Mesothelial cell of epicardium (in vitro differentiated cells): ENCODE measurements at places on chromosomes 3 and 15. TPM values are rescaled to one million over a fixed set of nuclear protein-coding genes. Genes with fewer than 3 reads are reported as not detected.

ITIH1 gene
- total RNA-seq = not detected in 3 replicates

CDC25A gene
- total RNA-seq = 12.1 to 13.1 TPM (median 13.0 TPM) in 3 replicates

CLRN1 gene
- total RNA-seq = not detected in 3 replicates

STRA6 gene
- total RNA-seq = 101 to 114 TPM (median 111 TPM) in 3 replicates

DNA sequence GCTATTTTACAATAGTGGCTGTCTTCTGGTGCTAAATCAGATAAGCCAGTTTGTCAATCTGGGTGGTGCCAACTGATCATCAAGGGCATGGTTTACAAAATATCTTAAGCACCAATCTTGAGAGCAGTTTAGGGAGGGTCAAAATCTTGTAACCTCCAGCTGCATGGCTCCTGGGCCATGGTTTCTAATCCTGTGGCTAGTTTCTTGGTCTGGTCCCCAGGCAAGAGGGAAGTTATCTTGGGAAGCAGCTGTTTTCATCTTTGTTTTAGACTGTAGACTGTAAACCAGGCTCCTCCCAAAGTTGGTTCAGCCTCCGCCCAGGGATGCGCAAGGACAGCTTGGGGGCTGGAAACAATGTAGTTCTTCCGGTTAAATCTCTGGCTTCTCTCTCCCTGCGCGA lies 166.8 kb downstream of the IL1RAP start:
- H3K27ac ChIP-seq = no peak overlapping the region
- H3K36me3 ChIP-seq = no peaks in the 10 kb centered on the region
- no peak overlapping the region for H3K4me3 ChIP-seq
- H3K27me3 ChIP-seq = no peaks in the 10 kb centered on the region

GRCh38 chr3:178217479-178217878 lies 318.8 kb upstream of the KCNMB2 start:
- H3K27me3 ChIP-seq = no peaks in the 10 kb centered on the region
- H3K4me1 ChIP-seq = no peaks in the 10 kb centered on the region
- H3K27ac ChIP-seq = no peak overlapping the region
- H3K36me3 ChIP-seq = peaks cover 2% of the 10 kb centered on the region
- DNase-seq = no peak

- no peak overlapping the region for H3K27ac ChIP-seq
- H3K36me3 ChIP-seq = no peaks in the 10 kb centered on the region
- H3K4me1 ChIP-seq = no peaks in the 10 kb centered on the region
- H3K4me3 ChIP-seq = no peak overlapping the region
- peaks cover 3% of the 10 kb centered on the region for H3K27me3 ChIP-seq
- no peak for DNase-seq
Observed at GRCh38 chr3:174335910-174336309, 523.2 kb upstream of the NAALADL2 start.

GRCh38 chr3:121998030-121998580 lies 23.9 kb downstream of the ILDR1 start:
- H3K36me3 ChIP-seq = peaks cover 3% of the 10 kb centered on the region
- no peak for DNase-seq
- H3K27me3 ChIP-seq = no peaks in the 10 kb centered on the region

- peak overlapping the region; percentile 68 for H3K4me3 ChIP-seq
- H3K27me3 ChIP-seq = peaks cover 11% of the 10 kb centered on the region
- peak overlapping the region; percentile 69 for H3K27ac ChIP-seq
- DNase-seq = no peak
- no peaks in the 10 kb centered on the region for H3K36me3 ChIP-seq
Observed at GRCh38 chr15:95325763-95326404, 1004.6 kb upstream of the NR2F2 start.

- H3K36me3 ChIP-seq = peaks cover 2% of the 10 kb centered on the region
- no peak for DNase-seq
- H3K27ac ChIP-seq = peak overlapping the region; percentile 91
- H3K4me1 ChIP-seq = peaks cover 58% of the 10 kb centered on the region
- no peaks in the 10 kb centered on the region for H3K27me3 ChIP-seq
Observed at GRCh38 chr3:170321321-170322034, 36.0 kb upstream of the SKIL start.

DNA sequence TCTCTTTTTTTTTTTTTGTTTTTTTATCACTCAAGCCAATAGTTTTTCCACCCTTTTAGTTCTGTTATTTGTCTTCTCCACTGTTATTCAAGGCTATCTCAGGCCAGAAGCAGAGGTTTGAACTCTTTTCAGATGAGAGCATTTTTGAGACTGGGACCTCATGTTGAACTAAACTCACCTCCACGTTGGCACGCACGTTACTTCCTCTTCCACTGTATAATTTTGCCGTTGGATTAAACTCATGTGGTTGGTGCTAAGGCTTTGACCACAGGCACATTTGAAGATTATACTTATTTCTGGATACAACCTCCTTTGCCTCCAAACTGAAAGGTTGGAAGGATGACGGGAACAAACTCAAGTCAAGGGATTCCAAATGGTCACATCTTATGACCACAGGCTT lies 501.3 kb upstream of the TPRG1 start:
- no peak overlapping the region for H3K4me3 ChIP-seq
- peaks cover 4% of the 10 kb centered on the region for H3K36me3 ChIP-seq
- DNase-seq = no peak
- H3K4me1 ChIP-seq = peaks cover 22% of the 10 kb centered on the region

DNA sequence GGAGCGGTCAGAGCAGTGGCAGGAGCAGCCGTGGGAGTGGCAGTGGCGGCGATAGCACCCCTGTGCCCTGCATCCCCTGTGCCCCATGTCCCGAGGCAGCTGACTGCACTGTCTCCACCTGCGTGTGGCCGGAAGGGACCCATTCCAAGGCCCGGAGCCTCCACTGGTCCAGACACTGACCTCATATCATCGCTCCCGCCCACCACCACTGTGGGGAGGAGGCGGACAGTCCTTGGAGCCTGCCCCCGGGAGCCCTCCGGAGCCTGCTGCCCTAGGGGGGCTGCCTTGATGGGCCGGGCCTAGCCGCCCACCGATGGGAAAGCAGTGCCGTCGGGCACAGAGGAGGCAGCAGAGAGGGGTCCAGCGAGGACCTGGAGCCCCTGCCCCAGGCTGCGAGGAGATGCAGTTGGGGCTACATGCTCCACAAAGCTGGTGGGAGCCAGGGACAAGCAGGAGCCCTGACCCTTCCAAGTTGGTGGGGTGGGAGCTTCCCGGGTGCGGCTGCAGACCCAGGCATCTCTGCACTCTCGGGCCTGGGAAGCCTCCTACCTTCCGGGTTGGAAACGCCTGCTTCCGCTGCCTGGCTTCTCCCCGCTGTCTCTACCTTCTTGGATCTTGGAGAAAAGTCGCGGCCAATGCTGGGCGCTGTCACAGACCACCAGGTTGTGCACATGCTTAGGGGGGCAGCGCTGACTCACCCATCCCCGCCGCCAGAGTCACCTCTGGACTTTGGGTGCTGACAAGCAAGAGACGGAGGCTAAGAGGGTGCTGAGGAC lies 283.2 kb upstream of the ROBO1 start:
- no peak for DNase-seq
- H3K27me3 ChIP-seq = peaks cover 6% of the 10 kb centered on the region
- no peak overlapping the region for H3K4me3 ChIP-seq
- no peaks in the 10 kb centered on the region for H3K36me3 ChIP-seq
- no peaks in the 10 kb centered on the region for H3K4me1 ChIP-seq

DNA sequence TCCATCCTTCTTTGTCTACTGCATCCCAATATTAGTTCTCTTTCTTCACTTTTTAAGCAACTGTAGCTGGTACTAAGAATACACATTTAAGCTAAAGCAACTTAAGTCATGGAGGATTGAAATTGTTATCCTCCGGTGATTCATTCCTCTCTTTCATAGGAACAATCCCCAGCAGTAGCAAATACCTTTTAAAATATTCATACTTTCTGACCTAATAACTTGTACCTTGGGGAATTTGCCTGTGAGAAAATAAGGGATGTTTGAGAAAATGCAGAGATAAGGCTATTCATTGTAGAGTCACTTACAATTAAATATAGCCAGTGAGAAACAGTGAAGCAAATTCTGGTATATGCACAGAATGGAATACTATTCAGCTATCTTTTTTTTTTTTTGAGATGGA lies 66.0 kb downstream of the VPS13C start:
- H3K36me3 ChIP-seq = peaks cover 33% of the 10 kb centered on the region
- DNase-seq = no peak
- H3K4me3 ChIP-seq = no peak overlapping the region
- H3K27ac ChIP-seq = no peak overlapping the region
- H3K4me1 ChIP-seq = no peaks in the 10 kb centered on the region
- no peaks in the 10 kb centered on the region for H3K27me3 ChIP-seq

DNA sequence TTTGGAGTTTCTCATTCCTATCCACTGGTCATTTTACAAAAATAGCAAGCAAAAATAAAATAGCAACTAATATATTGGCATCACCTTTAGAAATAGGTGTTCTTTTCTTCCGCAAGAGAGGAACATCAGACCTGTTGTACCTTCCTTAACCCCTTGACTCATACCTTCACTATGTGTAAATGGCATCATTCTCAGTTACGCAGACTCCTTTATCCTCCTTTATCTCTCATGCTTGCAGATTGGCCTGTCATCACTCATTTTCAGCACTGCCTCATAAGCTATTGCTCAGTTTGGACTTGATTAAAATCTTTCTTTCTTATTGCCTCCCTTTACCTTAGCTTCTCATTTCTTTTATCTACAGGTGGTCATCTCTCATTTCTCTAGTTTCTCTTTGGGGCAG lies 21.4 kb downstream of the ARHGEF26 start:
- H3K4me3 ChIP-seq = no peak overlapping the region
- H3K27me3 ChIP-seq = no peaks in the 10 kb centered on the region
- peaks cover 11% of the 10 kb centered on the region for H3K4me1 ChIP-seq

DNA sequence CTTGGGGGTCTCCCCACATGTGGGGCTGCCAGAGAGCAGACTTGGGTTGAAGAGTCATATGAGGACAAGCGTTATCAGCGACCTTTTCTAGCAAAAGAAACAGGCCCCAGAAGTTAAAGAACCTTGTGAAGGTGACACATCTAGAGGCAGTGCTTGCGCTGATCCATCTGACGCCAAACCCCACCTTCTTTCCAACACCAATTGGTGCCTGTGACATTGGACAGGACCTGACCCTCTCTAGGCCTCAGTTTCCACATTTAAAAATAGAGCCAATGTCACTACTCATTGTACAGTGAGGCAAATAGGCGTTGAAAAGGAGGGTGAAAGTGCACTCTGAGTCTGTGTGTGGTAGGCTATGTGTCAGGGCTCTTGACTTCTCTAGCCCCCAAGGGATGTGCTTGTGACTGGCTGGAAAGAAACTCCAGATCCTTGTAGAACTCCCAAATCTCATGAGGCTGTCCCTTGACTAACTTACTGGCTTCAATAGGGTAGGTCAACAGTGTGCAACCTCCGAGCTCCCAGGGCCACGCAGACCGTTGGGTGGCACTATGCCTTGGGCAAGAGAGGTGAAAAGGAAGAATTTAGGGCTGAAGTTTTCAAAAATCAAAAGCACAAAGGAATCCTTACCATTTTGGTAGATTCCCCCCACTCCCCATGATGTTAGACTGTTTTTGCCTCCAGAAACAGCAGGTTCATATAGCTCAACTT lies 666 bp upstream of the FAM219B start:
- no peak for DNase-seq
- no peaks in the 10 kb centered on the region for H3K27me3 ChIP-seq
- H3K4me3 ChIP-seq = peak overlapping the region; percentile 97
- peaks cover 20% of the 10 kb centered on the region for H3K4me1 ChIP-seq
- peak overlapping the region; percentile 95 for H3K27ac ChIP-seq

DNA sequence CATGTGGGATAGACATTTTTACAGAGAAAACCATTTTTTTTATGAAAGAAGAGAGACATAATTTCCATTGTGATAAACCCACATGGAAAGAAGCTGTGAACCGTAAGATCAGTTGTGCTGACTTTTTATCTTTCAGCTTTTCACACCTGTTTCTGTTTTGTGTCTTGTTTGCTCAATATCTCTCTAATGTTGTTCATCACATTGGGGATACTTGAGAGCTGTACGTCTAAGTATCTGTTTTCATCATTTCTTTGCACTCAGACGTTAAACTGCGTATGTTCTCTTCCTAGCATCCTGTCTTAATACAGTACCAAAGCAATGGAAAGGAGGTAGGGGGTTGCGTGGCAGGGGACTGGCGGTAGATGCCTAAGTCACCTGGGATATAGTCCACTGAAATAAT lies 449.0 kb downstream of the NAALADL2 start:
- no peaks in the 10 kb centered on the region for H3K27me3 ChIP-seq
- H3K27ac ChIP-seq = no peak overlapping the region
- H3K36me3 ChIP-seq = no peaks in the 10 kb centered on the region

GRCh38 chr3:86595696-86596095 lies 395.3 kb downstream of the VGLL3 start:
- H3K27ac ChIP-seq = no peak overlapping the region
- no peaks in the 10 kb centered on the region for H3K36me3 ChIP-seq
- no peaks in the 10 kb centered on the region for H3K27me3 ChIP-seq
- no peak for DNase-seq
- no peak overlapping the region for H3K4me3 ChIP-seq

DNA sequence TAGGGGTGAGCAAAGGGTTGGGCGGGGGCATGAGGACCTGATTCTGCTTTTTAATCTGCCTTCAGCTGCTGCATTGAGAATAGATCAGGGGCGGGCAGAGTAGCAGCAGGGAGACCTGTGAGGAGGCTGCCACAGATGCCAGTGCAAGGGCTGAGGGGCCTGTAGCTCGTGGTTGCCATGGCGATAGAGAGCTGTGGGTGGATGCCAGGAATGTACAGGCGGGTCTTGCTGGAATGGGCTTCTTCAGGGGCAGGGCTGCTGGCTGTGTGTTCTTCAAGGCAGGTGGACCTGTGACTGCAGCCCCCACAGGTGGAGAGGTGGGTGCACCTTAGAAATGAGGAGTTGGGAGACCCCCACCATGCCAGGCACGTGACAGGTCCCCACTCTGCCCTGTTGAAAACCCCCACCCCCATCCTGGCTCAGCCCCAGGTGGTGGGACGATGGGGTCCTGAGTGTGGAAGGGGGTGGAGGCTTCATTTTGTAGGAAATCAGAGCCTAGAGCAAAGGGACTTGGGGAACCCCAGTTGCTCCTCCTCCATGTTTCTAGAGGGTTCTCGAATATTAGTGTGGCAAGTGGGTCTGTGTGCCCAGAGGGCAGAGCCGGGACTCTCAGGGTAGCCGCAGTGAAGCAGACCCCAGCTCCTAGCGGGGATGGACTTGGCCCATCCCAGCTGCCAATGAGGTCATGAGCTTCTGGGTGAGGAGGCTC lies 38.3 kb downstream of the SLC6A6 start:
- no peak overlapping the region for H3K27ac ChIP-seq
- H3K4me3 ChIP-seq = no peak overlapping the region
- peaks cover 3% of the 10 kb centered on the region for H3K36me3 ChIP-seq
- DNase-seq = peak; percentile 71
- peaks cover 4% of the 10 kb centered on the region for H3K27me3 ChIP-seq

DNA sequence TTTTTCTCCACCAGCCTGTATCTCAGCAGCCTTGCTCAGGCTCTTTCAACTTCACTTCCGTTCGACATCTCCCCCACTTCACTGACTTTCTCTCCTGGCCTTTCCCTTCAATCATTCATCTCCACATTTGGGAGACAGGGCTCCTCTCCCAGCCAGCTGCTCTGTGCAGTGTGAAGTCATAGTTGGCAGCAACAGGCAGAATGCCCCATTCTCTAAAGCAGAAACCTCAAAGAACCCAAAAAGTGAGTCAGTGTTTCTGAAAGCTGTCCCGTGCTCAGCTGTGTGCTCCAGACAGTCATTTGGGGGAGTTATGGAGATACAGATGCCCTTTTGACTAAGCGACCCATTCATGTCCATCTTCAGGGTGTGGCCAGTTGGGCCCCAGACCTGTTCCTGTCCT lies 54.3 kb downstream of the NTRK3 start:
- DNase-seq = no peak
- no peaks in the 10 kb centered on the region for H3K4me1 ChIP-seq
- H3K27me3 ChIP-seq = peaks cover 47% of the 10 kb centered on the region
- H3K4me3 ChIP-seq = no peak overlapping the region
